ENCODE measurements at places on chromosomes 4 and X.
A peak's percentile ranks its signal among the peaks of the same experiment; 100 is the strongest.

- DNase-seq: no peak
Measured at GRCh38 chr4:109682875-109683274, 20.4 kb downstream of the CASP6 start.

- DNase-seq: no peak
Measured at GRCh38 chr4:10893395-10893794, 208.8 kb upstream of the CLNK start.

DNA sequence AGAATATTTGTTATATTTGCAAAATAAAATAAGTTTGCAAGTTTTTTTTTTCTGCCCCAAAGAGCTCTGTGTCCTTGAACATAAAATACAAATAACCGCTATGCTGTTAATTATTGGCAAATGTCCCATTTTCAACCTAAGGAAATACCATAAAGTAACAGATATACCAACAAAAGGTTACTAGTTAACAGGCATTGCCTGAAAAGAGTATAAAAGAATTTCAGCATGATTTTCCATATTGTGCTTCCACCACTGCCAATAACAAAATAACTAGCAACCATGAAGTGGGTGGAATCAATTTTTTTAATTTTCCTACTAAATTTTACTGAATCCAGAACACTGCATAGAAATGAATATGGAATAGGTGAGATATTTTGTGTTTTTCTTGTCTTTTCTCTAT, at the start of gene AFP:
AFP (plus strand) TSS at position 238 of the 400 bp plus-strand sequence; CDS start at position 280, 42 bp downstream.
- no peak for DNase-seq

DNA sequence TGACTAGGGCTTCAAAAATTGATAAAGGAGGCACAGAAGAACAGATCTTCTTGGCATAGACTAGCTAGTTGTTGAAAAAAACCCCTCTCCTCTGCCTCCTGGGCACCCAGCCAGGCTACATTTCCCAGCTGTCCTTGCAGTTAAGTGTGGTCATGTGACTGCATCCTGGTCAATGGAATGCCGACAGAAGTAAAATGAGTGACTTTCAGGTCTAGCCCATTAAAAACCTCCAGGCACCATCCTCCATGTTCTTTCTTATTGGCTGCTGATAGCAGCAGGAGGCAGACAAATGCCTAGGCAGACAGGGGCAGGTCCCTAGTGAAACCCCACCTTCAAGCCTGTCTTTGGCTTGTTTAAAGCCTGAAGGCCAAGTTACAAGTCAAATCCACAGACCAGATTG, 35.3 kb downstream of the ATXN3L start:
- DNase-seq: no peak

DNA sequence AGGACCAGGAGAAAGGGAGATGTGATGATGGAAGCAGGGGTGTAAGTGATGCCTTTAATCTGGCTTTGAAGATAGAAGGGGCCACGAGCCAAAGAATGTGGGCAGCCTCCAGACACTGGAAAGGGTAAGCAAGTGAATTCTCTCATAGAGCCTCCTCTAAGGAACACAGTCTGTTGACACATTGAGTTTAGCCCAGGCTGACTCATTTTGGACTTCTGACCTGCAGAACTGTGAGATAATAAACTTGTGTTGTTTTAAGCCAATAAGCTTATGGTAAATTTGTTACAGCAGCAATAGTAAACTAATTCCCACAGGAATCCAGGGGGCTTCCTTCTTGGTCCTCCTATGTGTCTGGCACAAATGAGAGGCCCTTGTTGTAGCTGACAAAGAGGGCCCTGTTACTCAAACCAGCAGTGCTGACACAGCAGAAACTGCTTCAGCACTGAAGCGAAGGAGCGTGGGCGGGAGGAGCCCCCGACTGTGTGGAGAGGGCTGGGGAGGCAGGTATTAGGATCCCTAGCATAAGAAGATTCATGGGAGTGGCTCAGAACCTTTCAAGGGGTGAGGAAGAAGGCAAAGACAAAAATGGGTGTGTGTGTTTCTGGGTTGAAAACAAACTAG, 268.7 kb downstream of the NR3C2 start:
- no peak for DNase-seq

DNA sequence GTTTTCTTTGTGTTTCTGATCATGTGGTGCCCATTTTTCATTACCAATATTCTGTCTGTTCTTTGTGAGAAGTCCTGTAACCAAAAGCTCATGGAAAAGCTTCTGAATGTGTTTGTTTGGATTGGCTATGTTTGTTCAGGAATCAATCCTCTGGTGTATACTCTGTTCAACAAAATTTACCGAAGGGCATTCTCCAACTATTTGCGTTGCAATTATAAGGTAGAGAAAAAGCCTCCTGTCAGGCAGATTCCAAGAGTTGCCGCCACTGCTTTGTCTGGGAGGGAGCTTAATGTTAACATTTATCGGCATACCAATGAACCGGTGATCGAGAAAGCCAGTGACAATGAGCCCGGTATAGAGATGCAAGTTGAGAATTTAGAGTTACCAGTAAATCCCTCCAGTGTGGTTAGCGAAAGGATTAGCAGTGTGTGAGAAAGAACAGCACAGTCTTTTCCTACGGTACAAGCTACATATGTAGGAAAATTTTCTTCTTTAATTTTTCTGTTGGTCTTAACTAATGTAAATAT, 110.4 kb downstream of the IL13RA2 start:
- no peak for DNase-seq

DNA sequence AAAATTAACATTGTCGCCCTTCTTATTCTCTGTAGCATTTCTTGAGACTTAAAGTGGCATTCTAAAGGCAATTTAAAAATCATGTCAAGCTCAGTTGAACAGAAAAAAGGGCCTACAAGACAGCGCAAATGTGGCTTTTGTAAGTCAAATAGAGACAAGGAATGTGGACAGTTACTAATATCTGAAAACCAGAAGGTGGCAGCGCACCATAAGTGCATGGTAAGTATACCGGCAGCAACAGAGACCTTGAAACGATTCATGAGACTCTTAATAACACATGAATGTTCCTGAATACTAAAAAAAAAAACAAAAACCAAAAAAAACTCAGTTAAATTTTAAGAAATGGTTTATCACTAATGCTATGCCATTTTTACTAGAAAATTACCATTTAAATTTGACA, 82.4 kb upstream of the HPRT1 start:
- DNase-seq: peak; percentile 49

- no peak for DNase-seq
Measured at GRCh38 chr4:24515698-24516097, 68.7 kb downstream of the DHX15 start.

Measured in HFFc6 (cell line).